ENCODE measurements at places on chromosomes 5 and 9. TPM values are rescaled to one million over a fixed set of nuclear protein-coding genes. Genes with fewer than 3 reads are reported as not detected.

DNA sequence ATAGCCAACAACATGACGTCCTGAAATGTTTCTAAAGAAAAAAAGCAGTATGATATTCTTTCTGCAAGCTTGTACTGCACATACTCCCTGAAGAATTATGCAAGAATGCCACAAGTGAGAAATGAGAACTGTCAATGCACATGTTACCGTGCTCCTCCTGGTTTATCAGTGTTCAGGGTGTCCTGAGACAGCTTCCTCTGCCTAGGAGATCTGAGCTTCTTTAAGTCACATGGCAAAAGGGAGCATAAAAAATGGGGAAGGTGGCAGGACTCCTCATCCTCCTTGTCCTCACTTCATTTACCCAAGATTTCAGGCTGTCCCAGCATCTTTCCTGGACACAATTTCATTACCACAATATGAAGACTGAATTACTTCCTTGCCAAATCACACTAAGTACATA lies 238.2 kb downstream of the GLIS3 start:
- DNase-seq: no peak

- no peak for DNase-seq
These were observed 159.1 kb downstream of the OLFM1 start for GRCh38 chr9:135246248-135247205.

DNA sequence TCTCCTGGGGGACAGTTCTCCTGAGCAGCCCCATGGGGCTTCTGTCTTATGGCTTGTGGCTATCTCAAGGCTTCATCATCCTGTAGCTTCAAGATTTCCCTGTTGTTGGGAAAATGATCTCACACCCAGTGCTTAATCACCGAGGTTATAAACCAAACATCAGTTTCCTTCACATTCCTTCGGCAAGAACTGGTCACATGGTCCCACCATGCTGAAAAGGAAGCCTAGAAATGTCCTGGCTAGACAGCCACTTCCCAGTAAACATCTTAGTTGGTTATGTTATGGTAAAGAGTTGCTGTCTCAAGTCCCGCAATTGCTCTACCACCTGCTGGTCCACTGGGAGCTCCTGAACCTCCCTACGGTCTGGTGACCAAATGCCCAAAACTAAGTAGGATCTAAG lies 66.0 kb downstream of the RAB3C start:
- no peak for DNase-seq

DNA sequence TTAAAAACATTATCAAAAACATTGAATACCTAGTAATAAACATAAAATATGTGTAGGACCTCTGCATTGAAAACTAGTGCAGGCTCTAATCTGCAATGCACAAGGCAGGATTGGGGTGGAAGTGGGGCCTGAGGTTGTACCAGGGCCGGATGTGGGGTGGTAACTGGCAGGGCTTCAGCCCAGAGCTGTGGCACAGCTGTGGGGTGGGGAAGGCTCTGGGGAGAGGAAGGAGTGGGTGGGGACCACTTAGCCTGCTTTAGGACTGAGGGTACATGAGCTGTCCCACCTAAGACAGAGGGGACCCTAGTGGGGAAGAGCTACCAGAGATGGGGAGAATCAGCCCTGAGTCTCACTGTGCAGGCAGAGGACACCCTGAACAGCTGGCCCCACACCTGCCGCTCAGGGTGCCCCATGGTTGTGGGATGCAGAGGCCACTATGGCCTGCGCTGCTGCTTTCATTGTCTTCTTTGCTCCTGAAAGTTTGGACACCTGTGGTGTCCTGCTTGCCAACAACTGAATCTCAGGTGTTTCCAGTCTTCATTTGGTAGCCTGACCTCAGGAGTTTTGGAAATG lies 311.4 kb downstream of the TLE4 start:
- no peak for DNase-seq

DNA sequence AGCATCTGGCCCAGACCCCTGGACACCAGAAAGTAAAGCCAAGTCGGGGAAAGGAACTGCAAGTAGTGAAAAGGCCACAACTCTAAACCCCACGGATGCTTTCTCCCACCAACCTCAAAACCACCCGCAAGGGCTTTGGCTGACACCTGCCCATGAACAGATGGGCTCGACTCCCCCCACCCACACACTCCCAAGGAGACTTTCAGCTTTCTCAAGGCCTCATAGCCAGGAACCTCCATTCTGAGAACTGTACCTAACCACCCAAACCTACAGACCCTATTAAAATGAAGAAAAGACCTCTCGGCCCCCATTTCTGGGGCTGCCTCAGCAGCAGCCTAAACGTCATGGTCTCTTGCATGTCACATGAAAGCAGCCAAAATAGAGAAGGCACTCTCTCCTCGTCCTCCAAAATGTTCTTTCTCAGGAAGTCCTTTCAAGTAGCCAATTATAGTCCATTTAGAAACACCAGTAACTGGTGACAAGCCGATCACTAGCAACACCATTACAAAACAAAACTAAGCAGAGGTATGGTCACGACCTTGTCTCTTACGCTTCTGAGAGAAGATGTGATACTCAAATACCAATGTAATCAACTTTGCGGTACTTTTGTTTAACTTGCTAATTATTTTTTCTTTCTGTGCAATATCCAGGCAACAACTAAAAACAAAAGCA lies 2.9 kb downstream of the B4GALT1 start:
- no peak for DNase-seq

DNA sequence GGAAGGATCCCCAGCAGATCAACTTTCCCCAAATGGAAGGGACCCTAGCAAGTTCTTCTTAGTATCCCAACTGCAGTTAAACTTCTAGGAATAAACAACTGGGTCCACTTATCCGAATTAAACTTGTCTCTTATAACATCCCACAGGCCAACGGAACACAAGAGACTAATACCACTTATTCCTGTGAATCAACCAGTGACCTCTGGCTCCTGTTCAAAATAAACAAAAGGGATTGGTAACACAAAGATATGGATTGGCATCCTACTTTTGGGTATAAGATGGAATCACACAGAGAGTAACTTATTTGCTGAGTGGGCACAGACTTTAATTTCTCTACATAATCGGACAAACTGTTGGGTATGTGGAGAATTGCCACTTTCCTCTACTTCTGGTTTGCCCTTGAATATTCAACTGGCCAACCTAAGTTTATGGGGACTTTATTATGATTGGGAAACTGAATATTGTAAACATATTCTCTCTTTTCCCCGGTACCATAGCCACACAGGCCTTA lies 12.4 kb upstream of the PAIP1 start:
- no peak for DNase-seq

PRR7 gene
- 50.5 TPM for total RNA-seq

HK3 gene
- not detected for total RNA-seq
